ENCODE measurements at places on chromosomes 7 and 10.

- DNase-seq: no peak
Measured at GRCh38 chr10:112605063-112605462, 158.0 kb downstream of the VTI1A start.

GRCh38 chr10:118342638-118343020, 505 bp upstream of the FAM204A start:
- DNase-seq: no peak

DNA sequence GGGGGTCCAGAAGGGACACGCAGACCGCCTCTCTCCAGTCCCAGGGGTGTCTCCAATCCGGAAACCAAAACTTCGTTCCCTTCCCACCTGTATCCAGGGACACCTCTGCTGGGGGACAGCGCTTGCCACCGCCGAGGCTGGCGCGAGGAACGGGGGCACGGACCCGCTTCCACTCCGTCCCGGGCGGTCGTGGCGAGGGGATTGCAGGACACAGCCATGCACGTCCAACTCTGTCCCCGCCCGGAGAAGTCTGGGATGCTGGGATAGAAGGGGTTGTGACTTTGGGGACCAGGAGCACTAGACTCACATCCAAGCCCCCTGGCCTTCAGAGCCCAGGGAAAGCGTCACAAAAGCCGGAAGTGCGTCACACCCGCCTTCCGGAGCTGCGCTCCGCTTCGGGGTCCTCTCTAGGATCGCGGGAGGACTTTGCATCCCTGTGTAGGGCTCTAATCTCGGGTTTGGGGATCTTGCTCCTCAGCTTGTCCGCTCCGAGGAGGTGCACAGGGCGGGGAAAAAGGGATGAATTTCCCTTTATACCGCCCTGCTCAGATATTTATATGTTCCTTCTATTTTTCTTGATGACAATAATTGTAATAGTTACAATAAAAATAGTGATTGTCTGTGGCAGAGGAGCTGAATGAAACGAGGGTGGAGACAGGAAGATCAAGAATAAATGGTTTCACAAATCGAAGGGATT, at the start of gene FAM200A:
TSS of gene FAM200A (minus strand) at position 348 of the 697 bp plus-strand sequence. CDS start 3,707 bp downstream, outside the sequence.
- peak; percentile 91 for DNase-seq

- DNase-seq: no peak
Measured at GRCh38 chr7:134778941-134779740, at the start of gene CALD1. Gene CALD1 (plus strand): TSS chr7:134779634. CDS start chr7:134867734, 88,100 bp downstream.

DNA sequence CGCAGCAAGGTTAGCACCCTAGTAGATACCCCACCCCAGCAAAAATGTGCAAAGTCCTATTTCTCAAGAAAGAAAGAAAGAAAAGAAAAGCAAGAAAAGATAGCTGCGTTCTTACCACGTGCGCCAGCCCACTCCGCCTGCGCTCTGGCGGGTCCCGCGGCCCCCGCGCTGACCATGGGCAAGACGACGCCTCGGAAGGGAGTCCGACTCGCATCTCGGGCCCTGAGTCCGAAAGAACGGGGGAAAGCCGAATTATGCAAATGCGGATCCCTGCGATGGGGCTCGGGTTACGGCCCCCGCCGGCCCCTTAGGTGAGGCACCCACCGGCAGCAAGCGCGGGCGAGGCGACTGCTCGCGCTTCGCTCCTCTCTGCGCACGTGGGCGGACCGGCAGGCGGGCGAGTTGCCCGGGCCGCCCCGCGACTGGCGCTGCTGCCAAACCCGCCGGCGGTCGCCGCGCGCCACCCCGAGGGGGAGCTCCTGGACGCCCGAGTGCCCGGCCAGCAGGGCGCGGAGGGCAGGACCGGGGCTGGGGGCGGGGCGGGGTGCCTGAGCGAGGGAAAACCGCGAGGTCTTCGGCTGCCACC, 2.4 kb upstream of the EGR2 start:
- DNase-seq: no peak

DNA sequence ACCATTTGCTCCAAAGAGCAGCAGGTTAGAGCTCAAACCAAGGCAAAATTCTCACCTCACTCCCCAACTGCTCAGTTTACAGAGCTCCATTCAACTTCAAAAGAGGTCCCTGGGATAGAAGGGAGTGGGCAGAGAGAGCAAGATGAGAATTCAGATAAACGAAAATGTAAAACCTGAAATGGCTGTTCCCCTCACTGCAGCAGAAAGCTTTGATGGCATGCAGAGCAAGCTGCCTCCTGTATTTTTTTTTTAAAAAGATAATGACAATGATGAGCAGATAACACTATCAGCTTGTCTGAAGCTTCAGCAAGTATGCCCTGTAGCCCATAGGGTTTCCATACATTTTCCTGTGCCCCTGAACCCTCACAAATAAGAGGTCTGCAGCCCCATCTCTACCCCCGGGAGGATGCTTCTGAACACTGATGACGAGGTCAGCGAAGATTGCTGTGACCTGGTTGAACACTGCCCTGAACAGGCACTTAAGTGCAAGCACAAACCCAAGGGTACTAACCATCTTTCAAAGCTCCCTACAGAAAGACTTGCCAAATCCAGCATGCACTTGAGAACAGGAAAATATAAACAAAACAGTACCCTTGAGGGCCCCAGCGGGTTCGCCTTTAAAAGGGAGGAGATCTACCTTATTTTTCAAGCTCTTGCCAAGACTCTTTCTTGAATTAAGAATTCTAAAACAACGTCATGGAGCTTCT, 81.3 kb downstream of the GLI3 start:
- no peak for DNase-seq

DNA sequence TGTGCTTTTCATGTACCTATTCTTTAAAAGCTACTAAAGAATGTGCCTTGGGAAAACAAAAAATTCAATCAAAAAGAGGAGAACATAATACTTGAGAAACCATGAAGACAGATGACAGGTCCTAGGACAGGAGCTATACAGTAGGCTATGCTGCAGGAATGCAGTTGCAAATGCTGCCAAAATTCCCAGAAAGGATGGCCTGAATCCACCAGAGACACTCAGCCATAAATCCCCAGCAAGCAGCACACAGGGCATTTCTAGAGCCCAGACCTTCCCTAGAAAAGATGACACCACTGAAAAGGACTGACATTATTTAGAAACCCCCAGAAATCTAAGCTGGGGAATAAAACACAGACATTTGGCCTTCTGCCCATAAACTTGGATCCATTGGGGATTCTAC, 237.3 kb downstream of the C7orf25 start:
- DNase-seq: no peak
